ENCODE measurements at places on chromosomes 5 and 9.

- DNase-seq = no peak
Measured at GRCh38 chr5:123297198-123297831, 125.9 kb downstream of the CEP120 start.

- no peak for DNase-seq
Measured at GRCh38 chr5:67163863-67164595, 32.6 kb downstream of the CD180 start.

DNA sequence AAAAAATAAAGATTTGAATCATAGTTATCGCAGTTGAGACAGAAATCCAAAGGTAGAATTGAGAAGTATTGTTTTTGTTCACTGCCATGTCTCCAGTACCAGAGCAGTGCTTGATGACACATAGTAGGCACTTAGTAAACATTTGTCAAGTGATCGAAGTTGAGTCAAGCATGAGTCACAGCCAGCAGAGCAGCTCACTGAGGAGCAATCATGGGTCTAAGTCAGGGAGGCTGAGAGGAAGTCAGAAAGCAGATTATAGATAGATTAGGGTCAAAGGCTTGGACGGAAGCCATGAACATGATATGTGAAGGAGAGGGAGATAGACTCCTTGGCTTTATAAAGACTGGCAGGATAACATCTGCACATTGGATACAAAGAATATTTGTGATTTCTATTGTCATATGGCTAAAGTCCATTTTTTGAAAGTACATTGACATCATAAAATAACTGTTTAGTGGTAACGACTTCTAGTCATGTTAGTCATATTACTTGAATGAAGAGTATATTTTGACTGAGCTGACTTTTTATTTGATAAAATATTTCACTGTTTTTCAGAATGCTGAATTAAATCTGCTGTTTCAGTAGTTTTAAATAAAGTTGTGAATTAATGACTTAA lies 168.5 kb downstream of the RAB3C start:
- no peak for DNase-seq

DNA sequence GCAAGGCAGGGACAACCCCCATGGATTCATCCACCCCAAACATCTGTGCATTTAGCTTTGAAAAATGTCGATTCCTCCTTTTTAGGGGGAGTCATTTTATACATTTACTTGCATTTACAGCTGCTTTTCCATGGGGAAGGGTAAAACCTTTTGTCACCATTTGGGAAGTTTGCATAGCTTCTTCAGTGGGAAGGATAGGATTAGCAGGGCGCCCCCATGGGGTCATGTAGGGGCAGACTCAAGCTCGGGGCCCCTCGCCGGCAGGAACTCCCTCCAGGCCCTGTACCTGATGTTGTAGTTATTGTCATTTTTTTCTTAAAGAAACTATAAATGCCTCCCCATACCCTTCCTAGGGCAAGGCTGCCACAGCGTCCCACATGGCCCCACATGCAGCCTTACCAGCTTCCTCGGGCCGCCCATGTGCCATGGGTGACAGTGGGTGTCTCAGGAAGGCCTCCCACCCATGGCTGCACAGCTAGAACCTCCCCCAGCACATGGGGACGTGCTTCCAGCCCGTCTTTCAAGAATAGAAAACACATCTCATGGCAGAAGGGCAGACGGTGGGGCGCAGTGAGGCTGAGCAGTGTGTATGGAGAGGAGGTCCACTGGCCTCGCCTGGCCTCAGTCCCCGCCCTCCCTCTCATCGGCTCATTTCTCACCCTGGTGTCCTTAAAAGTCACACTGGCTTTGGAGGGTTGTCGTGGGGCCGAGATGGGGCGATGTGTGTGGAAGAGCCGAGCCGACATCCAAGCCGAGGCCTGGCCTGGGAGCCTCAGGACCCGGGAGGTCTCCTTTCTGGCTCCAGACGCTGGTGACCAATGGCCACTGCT lies 76.1 kb upstream of the OTULINL start:
- no peak for DNase-seq

DNA sequence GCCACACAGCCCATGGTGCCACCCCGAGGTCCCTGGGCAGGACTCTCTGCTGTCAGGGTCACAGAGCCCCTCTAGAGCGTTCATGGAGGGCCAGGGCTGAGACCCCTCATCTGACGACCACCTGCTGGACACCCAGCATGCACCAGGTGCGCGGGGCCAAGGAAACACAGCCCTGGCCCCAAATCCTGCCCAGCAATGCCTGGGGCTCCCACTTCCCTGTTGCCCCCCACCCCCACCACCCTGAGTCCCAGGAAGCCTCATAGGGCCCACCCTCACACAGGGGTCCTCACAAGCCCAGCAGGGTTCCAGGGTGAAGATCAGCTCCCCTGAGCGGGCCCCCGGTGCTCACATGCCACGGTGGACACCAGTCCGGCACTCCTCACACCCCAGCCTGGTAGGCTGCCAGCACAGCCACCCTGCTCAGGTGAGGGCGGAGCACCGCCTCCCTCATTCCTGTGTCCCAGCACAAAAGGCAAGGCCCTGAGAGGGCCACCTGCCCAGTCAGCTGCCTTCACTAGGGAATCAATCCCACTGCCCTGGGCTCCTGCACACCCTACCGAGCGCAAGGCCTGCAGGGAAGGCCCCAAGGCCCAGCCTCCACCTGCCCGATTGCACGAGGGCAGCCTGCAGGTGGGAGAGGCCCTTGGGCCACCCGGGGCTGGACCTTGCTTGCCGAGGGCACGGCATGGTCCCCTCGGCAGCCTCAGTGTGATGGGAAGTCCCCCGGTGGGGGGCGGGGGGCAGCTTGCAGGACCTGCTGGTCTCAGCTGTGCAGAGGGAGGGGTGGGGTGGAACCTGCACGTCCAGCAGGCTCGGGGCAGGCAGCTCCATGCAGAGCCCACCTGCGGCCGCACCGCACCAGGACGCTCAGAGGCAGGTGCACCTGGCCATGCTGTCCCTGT lies 56.4 kb upstream of the UBAC1 start:
- DNase-seq = no peak

- DNase-seq = no peak
Measured at GRCh38 chr9:68455451-68455850, 85.2 kb downstream of the TMEM252 start.

GRCh38 chr5:159917994-159918393 lies 1.7 kb downstream of the ADRA1B start:
- DNase-seq = no peak

GRCh38 chr5:126449751-126450271 lies 26.6 kb downstream of the GRAMD2B start:
- DNase-seq = no peak

DNA sequence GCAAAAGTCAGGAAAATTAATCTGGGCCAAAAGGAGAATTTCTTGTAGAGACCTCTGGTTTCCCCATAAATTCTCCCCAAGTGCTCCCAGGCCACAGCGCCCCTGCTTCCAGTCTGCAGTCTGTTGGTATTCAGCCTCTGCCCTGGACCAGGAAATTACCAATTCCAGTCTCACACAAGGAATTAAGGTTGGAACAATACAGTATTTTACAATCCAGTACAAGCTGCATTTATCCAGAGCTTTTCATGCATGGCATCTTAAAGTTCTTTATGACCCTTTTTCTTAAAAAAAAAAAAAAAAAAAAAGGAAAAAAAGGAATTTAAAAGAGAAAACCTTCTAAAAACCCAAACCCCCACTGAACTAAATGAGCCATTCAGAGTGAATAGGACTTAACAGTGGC lies 139.6 kb upstream of the RANBP3L start:
- no peak for DNase-seq

DNA sequence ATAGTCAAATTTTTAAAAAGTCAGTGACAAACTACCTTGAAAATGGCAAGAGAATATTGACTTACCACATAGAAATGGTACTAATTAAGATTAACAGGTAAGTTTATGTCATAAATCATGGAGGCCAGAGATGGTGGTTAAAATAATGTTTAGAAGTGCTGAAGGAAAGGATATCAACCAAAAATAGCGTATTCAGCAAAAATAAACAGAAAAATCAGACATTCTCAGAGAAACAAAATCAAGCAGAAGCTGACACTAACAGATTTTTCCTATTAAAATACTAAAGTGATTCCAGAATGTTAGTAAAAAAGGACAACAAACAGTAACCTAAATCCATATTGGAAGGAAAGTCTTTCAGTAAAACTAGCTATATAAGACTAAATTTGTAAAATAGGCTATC lies 959.9 kb upstream of the CDH10 start:
- DNase-seq = no peak

DNA sequence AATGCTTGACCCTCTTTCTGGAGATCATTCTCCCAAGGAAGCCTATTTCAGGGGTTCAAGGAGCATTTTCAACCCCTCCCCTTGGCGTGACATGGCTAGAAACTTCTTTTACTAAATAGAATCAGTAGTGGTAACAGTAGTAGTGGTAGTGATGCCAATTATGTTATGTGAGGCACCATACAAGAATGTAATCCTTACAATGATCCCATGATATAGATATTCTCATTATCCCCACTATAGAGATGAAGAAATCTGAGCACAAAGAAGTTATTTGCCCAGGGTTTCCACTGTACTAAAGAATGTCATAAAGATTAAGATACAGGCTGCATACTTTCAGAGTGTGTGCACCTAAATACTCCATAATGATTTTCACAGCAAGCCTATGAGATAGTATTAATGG lies 155.4 kb upstream of the CLINT1 start:
- DNase-seq = no peak

Data from neural crest cell (in vitro differentiated cells).